ENCODE measurements at places on chromosomes 4 and X.

GRCh38 chr4:153221783-153222706 is 17.8 kb downstream of the TRIM2 start:
- peak; percentile 77 for DNase-seq

DNA sequence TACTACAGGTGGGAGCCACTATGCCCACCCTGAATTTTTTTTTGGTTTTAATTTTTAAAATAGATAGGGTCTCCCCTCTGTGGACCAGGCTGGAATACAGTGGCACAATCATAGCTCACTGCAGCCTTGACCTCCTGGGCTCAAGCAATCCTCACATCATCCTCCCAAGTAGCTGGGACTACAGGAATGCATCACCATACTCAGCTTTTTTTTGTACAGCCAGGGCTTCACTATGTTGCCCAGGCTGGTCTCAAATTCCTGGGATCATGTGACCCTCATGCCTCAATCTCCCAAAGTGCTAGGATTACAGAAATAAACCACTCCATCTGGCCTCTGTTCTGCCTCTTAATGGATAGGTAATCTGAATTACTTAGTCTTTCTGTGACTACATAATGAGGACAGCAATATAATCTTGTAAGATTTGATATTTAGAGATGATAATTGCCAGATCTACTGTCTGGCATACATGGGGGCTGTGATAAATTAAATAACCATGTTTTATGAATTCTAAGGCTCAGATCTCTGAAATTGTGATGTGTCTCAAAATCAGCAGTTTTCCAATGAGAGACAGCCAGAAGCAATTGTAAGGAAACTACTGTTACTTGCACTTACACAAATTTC is 26.7 kb downstream of the PDS5A start:
- DNase-seq = no peak

GRCh38 chr4:11866391-11866790 is 437.7 kb upstream of the HS3ST1 start:
- DNase-seq = no peak

DNA sequence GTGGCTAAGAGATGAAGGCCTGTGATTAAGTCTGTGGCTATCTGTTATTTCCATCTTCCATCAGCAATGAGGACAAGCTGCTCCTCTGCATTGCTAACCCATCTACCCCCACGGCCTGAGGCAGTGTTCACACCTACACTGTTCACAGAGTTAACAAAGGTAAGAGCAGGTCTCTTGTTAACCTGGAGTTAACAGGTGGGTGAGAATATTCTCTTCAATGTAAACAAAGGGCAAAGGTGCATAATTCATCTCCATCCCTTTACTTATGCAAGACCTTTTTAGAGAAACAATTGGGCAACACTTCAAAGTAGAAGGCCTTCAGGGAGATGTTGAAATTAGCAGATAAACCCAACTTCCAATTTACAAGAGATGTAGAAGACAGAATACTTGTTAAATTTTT is 2.8 kb downstream of the SLC35A2 start:
- DNase-seq = no peak

- DNase-seq = no peak
Observed at GRCh38 chrX:46601283-46601682, 27.7 kb downstream of the CHST7 start.

- no peak for DNase-seq
Observed at GRCh38 chrX:103520386-103520785, 1.1 kb upstream of the RAB40A start.

GRCh38 chrX:149629730-149630387 is 1.7 kb downstream of the TMEM185A start:
- no peak for DNase-seq

All from colonic mucosa (tissue), 4 donors.